ENCODE measurements at places on chromosomes 16 and 17.

GRCh38 chr16:83967838-83968305 lies at the start of gene NECAB2:
TSS of gene NECAB2 (plus strand) at chr16:83968244. CDS start at chr16:83968649, 405 bp downstream.
- DNase-seq, result no peak

DNA sequence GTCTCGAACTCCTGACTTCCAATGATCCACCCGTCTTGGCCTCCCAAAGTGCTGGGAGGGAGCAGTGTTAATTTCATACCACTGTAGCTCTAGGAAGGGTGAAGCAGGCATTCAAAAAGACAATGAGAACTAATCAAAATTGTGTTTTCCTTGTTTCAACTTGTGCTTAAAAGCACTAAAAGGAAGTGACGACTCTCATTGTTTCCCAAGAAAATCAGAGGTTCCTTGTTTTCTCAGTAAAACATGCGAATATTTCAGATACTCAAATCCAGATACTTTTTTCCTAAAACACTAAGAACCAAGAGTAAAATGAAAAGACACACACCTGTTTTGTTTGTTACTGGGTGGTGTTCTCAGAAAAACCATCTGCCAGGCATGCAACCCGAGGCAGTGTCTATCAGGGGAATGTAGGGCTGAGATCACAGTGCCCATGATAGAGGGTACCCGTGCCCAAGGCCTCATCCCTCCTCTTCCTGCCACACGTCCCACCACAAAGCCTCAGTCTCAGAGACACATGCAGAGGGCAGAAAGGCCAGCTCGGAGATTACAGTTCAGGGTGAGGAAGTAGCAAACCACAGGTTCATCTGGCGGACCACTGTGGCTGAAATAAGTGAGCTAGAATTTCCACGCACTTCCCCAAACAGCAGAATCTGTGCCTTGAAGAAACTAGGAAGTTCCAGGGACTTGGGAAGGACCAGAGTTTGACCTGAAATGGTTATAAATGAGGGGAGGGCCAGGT lies 33.7 kb downstream of the GINS3 start:
- DNase-seq, result peak; percentile 14

GRCh38 chr16:84479716-84480450 lies 24.6 kb downstream of the MEAK7 start:
- no peak for DNase-seq

DNA sequence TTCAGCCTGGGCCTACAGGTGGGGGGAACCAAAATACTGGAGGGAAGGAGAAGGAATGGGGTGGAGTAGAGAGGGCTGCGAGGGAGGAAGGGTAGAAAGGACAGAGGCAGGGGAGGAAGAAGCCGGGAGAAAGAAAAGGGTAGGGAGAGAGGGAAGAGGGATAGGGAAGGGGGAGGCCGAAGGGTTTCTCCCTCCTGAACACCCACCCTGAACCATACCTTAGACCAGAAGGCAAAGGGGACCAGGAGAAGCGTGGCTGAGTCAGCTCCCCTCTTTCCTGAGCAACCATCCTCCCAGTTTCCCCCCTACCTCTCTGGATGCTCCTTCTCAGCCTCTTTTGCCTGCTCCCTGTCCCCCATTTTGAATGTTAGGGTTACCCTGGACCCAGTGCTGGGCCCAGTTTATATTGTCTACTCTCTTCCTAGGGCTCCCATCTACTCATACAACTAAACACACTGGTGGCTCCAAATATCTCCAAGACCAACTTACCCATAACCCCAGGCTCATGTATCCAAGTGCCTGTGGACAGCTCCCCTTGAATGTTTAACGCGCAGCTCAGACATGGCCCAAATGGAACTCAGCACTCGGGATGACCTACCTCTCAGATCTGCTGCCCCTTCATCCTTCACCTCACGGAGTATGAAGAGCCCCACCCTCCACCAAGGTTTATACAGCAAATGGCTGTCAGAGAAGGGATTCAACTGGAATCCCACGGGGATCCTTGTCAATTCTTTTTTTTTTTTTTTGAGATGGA lies 7.8 kb downstream of the TSPOAP1 start:
- no peak for DNase-seq

- no peak for DNase-seq
Observed at GRCh38 chr17:77472468-77473310, 331.9 kb downstream of the SEC14L1 start.

GRCh38 chr16:70512456-70512855 lies 10.9 kb downstream of the COG4 start:
- no peak for DNase-seq

DNA sequence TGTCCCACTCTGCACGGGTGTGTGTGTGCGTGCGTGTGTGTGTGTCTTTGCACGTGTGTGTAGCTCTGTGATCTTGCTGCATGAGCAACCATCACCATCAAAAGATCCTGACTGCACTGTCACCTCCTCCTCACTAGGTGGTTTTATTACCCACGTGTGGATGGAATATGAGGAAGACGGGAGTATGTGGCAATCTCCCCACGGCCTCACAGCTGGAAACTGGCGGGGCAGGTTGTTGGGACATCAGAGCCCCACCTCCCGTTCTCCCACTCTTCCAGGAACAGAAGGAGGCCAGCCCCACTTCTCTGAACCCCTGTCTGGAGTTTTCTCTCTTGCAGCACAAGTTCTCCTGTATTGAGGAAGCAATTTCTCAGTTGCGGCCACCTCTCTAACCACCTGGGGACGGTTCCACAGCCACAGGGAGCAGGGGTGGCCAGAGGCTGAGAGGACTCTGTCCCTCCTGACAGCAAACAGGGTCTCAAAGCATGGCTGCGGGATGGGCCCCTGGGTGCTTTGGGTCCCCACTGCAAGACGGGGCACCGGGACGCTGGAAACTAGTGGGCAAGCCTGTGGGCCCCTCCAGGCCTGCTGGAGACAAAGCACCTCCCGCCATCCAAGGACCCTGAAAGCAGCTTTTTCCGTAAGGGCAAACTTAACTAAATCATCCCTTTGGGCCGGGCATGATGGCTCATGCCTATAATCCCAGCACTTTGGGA lies 27.9 kb upstream of the ATP2C2 start:
- no peak for DNase-seq

DNA sequence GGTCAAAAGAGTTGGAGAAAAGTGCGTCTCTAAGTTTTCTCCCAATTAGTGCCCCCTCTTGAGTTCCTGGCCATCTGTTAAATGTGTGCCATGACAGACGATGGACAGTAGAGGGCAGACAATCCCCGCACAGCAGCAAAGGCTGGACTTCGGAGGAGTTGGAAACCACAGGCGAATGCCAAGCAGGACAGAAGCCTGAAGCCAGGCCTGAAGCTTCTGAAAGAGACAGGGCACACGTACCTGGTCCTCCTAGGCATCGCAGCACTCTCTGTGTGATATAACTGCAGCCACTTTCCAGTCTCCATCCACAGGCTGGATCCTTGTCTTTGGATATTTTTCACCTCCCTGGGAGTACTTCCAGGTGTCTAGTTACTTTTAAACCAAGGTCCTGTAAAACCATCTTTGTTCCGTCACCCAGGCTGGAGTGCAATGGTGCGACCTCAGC lies 14.5 kb downstream of the C17orf100 start:
- no peak for DNase-seq

- DNase-seq, result no peak
Observed at GRCh38 chr17:30117675-30118081, 1.1 kb downstream of the NSRP1 start.

DNA sequence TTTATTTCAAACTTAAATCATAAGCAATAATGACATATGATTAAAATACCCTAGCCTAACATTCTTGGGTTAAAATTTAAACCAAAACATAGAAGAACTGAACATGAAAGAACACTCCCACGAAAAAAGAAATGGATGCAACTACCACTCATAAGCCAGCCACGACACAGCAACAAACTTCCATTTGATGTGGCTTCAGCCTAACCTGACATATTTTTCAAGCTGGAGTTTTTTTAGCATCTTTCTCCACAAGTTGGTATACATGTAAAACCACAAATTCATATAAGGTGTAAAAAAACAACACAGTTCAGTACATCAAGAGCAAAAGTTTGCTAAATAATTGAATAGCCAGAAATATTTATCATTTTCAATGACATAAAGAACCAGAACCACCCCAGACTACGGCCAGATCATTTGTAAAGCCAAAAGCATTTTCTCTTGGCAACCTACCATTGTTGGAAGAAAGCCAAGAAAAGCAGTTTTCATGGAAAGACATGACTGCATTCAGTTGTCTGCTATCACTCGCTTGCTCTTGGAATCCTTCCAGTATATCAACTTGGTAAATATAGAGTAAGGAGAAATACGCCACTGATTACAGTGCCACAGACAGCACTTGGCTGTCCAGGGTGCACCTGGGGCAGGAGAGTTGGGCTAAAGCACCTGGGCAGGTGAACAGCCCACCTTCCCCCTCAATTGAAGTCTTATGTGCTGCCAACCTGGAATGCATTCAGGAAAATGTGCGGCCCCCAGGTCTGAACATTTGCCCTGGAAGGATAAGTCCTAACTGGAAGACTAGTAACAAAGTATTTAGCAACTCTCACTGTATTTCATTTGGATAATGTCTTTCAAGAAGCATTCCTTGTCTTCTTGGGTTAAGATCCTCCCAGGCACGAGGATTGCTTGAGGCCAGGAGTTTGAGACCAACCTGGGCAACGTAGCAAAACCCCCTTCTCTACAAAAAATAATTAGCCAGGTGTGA lies 60.5 kb downstream of the CREBBP start:
- DNase-seq, result peak; percentile 31

All from thymus (tissue), 14 donors.